Right lobe of liver (tissue), 6 donors: ENCODE measurements at places on chromosomes 12 and 14. TPM values are rescaled to one million over a fixed set of nuclear protein-coding genes. Genes with fewer than 3 reads are reported as not detected.

The SLC5A8 gene
- total RNA-seq = not detected

The CLEC4C gene
- total RNA-seq = not detected

The VIPAS39 gene
- 9.8 TPM for total RNA-seq

The DHH gene
- not detected for total RNA-seq

The GALNT8 gene
- total RNA-seq = 0.09 TPM

The GPR137C gene
- 0.18 TPM for total RNA-seq

The RASSF9 gene
- 0.31 TPM for total RNA-seq

The NXPH4 gene
- not detected for total RNA-seq

The MMP17 gene
- 0.61 TPM for total RNA-seq

DNA sequence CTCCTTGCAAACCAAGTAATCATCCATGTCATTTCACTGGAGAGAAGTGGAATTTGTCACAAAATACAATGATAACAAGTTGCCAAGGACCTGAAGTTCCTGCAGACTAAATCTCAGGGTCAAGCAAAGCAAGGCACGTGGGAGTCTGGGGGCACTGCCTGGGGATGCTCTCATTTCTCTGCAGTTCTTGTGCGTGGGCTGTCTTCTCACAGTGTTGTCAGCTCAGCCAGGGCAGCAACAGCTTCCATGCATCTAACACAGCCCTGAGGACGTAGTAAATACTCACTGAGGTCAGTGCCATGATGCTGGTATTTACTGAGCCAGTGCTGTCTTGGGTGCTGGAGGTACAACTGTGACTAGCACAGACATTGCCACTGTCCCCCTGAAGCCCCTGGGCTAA lies 62.9 kb upstream of the CMKLR1 start:
- DNase-seq = no peak

DNA sequence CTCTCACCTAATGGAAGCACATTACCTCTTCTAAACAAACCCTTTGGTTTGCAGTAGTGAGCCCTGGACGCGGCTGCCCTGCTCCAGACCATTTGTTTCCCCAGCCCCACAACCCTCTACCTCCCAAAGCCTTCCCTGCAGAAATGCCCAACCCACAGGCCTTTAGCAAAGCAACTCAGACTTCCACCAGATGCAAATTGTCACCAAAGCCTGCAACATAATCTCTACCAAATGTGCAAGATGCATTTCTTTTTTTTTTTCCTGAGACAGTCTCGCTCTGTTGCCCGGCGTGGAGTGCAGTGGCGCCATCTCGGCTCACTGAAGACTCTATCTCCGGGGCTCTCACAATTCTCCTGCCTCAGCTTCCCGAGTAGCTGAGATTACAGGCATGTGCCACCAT lies 56.2 kb downstream of the VWF start:
- DNase-seq = peak; percentile 22

GRCh38 chr12:54431911-54432814 lies 13.1 kb upstream of the ITGA5 start:
- peak; percentile 89 for DNase-seq

GRCh38 chr12:115190010-115190770 lies 506.2 kb upstream of the TBX3 start:
- no peak for DNase-seq

GRCh38 chr12:3833670-3834310 lies 39.4 kb downstream of the PARP11 start:
- DNase-seq = no peak

GRCh38 chr12:32021346-32021773 lies 62.1 kb downstream of the RESF1 start:
- no peak for DNase-seq

GRCh38 chr14:64889352-64889751 lies 9.6 kb upstream of the SPTB start:
- no peak for DNase-seq

GRCh38 chr14:41144370-41144769 lies 462.3 kb upstream of the LRFN5 start:
- peak; percentile 13 for DNase-seq

- DNase-seq = no peak
Measured at GRCh38 chr12:6367065-6367968, 8.0 kb downstream of the SCNN1A start.

GRCh38 chr14:46322076-46322475 lies 329.5 kb downstream of the RPL10L start:
- DNase-seq = no peak

DNA sequence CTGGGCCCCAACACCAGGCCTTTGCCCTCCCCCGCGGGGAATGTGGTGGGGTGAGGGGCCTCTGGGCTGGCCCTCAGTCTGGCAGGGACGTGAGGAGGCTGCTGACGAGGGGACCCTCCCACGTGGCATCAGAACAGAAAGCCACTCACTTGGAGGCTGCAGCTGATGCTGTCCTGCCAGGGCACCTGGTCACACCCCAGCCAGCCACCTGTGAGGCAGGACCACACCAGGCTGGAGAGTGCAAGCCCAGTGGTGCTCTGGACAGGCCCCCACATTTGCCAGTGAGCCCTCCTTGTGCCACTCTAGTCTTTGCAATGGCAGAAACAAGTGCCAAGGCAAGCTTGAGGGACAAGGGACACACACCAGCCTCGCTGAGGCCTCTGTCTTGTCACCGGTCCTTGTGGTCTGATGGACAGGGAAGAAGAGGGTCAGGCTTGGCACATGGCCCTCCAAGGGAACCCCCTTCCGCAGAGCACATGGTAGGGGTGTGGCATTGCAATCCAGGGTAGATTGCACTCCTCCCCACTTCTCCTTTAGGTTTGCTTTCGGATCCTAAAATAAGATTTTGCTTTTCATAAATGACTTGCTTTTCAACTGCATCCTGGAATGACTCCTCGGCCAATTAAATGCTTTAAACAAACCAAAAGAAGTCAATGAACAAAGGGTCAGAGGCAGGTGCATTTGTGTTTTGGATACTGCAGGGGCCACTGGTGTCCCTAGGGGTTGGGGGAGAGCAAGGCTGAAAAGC lies 53.7 kb downstream of the CCDC88C start:
- DNase-seq = no peak
